Ammon's horn (tissue), 1 donor: ENCODE measurements at places on chromosomes 5 and 9.

DNA sequence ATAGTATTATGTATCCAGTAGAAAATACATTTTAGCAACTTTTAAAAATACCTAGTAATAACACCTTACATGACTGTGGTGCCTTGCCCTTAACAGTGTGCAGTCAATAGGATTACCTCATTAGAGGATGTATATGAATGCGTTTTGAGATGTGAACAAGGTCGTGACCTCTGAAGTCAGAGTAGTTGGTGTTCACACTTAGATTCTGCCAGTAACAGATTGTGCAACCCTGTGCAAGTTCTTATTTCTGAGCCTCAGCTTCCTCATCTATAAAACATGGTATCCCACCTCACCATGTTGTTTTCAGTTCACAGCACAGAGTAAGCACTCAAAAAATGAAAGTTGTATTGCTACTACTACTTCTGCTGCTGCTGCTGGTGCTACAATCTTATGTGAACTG, 347.3 kb downstream of the KDM4C start:
- no peak for DNase-seq

GRCh38 chr9:107489144-107489673, 360 bp downstream of the KLF4 start:
- no peak for DNase-seq

- DNase-seq = no peak
Measured at GRCh38 chr9:85949586-85950335, 8.8 kb downstream of the NAA35 start.

- DNase-seq = no peak
Measured at GRCh38 chr5:135883441-135883840, 12.2 kb downstream of the IL9 start.

DNA sequence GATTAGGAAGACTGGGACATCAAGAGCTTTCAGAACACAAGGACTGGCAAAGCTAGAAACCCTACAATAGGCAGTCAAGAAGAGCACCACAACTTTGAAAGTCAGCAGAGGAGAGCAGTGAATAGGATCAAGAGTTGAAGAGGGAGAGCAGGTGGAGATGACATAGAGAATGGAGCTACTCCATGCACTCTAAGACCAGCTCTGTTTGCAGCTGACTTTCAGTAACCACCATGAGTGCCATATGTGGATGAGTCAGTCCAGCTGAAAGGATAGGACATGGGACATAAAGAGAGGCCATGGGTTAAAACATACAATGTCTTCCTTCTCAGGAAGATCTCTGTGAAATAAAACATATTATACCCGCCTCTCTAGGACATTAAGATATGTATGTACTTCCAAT, 289.1 kb upstream of the KLF4 start:
- DNase-seq = no peak

DNA sequence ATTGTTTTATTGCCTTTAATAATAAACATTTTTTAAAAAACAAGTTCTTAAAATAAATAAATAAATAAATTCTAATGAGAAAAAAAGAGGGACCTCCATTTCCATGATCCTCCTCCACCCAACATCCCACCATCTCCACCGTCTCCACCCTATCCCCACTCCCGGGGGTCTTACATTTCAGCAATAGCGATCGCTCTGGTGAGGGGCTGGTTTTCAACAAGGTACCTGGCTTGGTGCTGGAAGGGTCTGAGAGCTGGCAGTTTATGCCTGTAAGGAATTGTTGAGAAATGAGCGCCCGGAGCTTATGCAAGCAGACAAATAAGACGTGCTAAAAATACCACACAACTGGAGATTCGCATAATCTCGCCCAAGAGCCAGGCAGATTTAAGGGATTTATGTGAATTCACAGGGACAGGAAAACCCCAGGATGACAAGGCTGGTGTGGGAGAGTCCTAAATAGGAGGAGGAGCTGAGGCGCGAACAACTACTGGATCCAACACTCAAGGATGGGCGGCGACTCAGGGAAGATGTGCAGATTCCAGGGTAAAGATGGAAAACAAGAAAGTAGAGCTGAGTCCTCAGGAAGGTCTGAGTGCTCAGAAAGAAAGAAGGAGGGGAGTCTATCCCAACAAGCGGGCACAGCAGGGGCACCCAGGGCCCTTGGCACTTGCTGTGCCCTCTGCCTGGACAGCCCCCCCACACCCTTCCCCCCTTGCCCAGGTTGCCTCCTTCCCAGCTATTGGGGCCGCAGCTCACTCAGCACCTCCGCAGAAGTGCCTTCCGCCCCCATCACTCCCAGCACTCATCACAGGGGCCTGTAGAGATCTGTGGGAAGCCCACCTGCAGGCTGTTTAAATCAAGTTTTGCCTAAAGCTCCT, 27.0 kb downstream of the TRIM14 start:
- DNase-seq = no peak

GRCh38 chr9:126504977-126505455, 108.7 kb upstream of the LMX1B start:
- DNase-seq = no peak

DNA sequence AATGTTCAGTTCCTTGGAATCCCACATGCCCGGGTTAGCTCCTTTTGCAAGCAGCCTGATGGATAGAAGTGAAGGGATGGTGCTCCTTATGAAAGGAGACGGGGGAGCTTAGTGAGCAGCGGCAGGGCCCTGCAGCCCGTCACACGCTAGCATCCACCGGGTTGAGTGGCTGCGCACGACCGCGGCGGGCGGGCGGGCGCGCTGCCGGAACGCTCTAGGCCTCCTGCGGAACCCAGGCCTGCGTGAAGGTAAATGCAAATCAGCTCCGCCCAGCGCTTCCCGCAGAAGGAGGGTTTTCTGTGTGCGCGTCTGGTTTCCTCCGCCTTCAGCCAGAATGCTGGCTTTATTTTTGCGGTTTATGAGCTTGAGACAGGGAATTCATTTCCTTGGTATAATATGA, 19.8 kb downstream of the IL12B start:
- no peak for DNase-seq

- no peak for DNase-seq
Measured at GRCh38 chr5:68369023-68369359, 153.4 kb downstream of the PIK3R1 start.

GRCh38 chr5:1135696-1136525, 24.0 kb upstream of the SLC12A7 start:
- no peak for DNase-seq

DNA sequence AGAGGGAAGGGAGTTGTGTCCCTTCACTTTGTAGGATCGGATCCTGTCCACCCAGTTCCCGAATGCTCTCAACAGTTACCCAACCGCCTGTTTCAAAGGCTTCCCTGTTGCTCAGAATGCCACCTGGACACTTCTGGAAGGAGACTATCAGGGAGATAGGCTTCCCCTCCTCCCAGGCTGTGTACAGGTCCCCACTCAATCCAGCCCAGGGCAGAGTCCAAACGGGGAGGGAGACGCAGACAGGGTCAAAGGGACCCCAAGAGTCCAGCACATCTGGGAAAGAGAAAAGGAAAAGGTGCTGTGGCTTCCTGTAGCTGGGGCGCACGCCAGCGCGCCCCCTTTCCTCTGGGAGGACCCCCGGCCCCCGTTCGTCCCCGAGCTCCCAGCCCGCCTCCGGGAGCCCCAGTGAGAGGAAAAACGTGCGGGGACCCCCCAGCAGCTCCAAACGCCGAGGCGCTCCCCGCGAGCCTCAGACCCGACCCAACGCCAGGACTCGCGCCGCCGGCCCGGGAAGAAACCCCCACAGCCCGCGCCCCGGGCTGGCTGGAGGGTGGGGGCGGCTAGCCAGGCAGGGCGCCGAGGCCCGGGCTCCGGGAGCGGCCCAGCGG, 640 bp downstream of the SURF4 start:
- no peak for DNase-seq

- no peak for DNase-seq
Measured at GRCh38 chr5:120817044-120817985, 353.2 kb downstream of the PRR16 start.

DNA sequence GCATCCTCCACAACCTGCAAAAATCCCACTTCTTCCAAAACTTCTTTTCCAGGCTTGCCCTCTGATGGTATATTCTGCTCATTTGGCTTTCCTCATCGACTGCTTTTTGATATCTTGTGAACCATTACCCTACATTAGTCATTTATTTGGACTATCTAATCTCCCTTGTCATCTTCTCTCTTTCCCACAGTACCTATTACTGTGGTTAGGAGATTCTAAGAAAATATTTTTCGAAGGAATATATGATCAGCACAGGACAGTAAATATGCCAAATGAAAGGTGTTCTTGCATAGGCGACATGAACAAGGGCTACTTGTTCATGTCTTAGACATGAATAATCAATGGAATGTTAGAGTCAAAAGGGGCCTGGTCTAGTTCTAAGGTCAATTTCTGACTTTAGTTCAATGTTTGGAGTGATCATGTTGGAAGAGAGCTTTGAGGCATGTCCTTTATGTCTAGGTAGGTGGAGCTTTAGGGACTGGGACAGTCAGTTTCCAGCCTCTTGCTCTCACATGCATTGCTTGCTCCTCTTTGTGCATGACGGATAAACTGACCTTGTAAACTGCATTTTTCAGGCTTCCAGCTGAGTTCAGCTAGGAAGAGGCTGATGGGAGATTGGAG, 243.4 kb upstream of the RPS23 start:
- no peak for DNase-seq

- DNase-seq = no peak
Measured at GRCh38 chr5:142831009-142831383, 60.8 kb downstream of the ARHGAP26 start.

GRCh38 chr5:83914662-83915418, 194.2 kb upstream of the HAPLN1 start:
- no peak for DNase-seq

DNA sequence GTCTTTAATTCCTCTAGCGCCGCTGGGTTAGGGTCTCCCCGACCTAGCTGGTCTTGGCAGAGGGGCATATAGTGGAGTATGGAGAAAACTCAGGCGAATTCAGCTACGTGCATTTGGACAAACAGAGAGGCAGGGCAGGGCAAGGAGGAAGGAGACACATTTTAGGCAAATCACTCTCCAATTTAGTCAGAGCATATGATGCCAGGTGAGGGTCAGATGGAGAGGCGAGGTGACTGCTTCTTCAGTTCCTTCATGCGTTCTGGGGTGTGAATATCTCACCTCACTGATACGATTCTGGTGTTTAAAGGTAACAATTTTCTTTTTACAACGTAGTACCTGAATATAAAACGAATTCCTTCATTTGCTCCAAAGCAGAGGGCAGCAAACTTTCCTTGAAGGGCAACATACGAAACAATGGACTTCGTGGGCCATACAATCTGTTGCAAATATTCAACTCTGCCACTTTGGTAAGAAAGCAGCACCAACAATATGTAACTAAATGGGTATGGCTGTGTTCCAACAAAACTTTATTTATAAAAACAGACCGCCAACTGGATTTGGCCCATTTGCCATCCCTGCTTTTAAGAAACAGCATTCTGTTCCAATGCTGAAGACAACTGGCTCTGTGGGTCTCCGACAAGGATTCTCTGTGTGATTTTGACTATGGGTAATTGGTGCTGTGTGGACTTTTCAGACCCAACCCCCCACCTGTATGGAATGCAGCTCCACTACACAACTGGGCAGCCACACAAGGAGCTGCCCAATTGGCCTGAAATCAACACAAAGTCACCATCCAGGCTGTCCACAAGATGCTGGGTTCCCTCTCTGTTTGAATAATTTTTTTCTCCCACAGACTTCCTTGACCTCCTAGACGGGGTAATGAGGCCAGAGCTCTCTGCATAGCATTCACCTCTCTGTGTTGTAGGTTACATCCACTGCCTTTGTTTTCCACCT, 53.8 kb downstream of the RAPGEF1 start:
- no peak for DNase-seq

- DNase-seq = no peak
Measured at GRCh38 chr5:2917524-2917923, 166.0 kb upstream of the IRX2 start.

- DNase-seq = no peak
Measured at GRCh38 chr9:108831496-108832178, 24.1 kb downstream of the ACTL7B start.

GRCh38 chr9:133718563-133719315, 19.4 kb downstream of the SARDH start:
- DNase-seq = no peak

DNA sequence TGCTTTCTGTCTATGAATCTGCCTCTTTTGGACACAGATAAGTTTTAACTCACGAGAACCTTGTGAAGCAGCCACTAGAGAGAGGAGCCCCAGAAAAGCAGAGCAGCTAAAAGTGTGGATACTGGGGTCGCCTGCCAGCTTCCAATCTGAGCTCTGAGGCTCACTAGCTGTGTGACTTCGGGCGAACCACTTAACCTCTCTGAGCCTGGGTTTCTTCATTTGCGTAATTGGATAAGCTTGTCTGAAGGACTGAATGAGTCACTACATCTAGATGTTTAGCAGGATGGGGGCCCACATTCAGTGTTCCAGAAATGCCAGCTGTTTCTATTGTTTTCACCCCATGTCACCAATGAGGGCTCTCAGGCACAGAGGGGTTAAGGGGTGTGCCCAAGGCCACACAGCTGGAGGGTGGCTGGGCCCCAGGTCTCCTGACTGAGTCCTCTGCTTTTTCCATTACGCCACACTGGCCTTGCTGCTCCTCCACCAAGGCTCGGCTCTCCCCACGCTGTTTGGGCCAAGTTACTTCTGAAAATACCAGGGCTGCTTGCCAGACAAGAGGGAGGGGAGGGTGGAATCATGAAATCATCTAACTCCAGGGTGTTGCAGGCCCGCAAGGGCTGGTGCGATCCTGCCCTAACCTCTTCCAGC, 36.2 kb downstream of the SH3PXD2B start:
- peak; percentile 81 for DNase-seq

DNA sequence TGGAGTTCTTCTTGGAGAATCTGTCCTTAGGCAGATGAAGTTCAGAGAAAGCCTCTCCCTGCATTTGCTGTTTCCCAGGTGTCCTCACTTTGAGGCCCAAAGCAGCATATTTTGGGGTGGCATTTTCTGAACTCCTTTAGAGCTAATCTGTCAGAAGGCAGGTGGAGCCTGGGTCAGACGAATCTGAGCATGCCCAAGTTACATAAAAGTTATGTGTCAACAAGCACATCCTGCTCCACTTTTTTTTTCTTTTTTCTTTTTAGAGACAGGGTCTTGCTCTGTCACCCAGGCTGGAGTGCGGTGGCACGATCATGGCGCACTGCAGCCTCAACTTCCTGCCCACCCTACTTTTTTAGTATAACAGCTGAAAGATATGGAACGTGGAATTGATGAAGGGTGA, 41.3 kb upstream of the HSPA9 start:
- DNase-seq = no peak

- no peak for DNase-seq
Measured at GRCh38 chr5:13866792-13867191, 77.7 kb downstream of the DNAH5 start.

GRCh38 chr9:18910435-18910834, 122.6 kb downstream of the SAXO1 start:
- no peak for DNase-seq

DNA sequence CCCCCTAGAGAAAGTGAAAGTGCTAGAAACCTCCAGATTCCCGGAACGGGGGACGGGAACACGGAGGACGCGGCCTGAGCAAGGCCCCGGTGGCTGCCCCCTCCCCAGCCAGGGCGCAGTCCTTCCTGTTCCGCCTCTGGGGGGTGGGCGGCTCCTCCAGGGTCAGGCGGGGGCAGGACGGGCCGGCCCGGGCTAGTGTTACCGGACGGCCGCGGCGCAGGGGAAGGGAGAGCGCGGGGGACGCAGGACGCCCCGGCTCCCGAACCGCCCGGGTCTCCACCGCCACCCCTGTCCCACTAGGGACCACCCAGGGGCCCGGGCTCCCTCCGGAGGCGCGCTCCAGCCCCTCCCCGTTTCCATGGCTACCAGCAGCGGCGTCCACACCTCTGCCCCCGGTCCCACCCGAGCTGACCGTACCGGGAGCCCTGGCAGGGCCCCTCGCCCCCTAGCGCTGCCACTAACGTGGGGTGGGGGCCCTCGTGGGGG, 579 bp downstream of the SLC12A7 start:
- no peak for DNase-seq
